ENCODE measurements at places on chromosomes 12 and 14.

GRCh38 chr14:77105145-77105939 lies 7.3 kb downstream of the CIPC start:
- no peak for DNase-seq

GRCh38 chr14:51073731-51074130 lies 21.2 kb downstream of the TRIM9 start:
- no peak for DNase-seq

DNA sequence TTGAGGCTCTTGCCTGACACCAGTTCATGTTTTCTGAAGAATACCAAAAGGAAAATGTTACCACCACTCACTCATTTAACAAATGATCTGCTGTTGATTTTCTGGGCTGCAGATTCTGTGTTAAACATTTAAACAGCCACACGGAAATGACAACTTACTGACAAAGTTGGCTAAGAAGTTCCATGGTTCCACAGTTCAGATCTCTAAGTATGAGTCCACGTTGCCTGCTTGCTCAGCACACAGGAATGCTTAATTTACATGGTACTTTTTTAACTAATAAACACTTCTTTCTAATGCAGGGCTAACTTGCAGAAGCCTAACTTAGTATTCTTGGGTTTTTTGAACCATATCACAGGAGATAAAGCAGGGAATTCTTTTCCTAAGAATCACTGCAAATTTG lies 34.7 kb downstream of the PTGER2 start:
- DNase-seq, result no peak

GRCh38 chr12:26434299-26435068 lies 239.1 kb downstream of the SSPN start:
- DNase-seq, result no peak

DNA sequence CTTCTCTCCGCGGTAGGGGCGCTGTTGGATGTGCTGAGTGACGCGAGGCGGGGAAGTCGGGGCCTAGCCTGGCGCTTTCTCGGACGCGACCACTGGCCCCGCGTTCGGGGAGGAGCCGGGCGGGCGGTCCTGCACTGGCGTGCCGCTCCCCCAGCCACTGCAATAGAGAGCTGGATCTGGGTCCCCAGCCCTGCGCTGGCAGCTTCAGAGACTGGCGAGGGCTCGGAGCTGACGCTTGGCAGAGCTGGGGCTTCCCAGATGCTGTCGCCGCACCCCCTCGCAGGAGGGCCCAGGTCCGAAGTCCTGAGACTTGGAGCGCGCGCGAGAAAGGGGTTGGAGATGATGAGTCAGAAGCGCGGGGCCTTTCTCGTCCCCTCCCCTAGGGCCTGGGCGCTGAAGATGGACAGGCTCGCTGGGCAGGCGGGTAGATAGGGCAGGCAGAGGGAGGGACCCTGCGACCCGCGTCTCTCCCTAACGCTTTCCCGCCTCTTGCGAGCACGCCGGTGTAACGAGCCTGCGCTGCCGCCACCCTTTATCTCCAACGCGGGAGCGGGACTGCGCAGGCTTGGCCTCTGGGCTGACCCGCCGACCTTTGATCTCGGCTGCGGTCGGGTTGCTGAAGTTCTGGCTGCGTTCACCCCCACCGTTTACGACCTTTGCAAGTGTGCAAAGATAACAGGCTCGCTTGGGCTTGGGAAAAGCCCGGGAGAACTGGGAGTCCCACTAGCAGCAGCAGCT lies 3.0 kb downstream of the TMEM253 start:
- peak; percentile 80 for DNase-seq

- no peak for DNase-seq
Observed at GRCh38 chr14:92135269-92135668, 13.5 kb downstream of the CPSF2 start.

- no peak for DNase-seq
Observed at GRCh38 chr14:100017553-100017952, 47.7 kb upstream of the EVL start.

All from stimulated activated CD8-positive, alpha-beta memory T cell treated with anti-CD3 and anti-CD28 coated beads, Interleukin-7, amount 100 ng/mL, for 1 hour (primary cell).